Right renal pelvis (tissue), 4 donors: ENCODE measurements at places on chromosomes 6 and 20.

DNA sequence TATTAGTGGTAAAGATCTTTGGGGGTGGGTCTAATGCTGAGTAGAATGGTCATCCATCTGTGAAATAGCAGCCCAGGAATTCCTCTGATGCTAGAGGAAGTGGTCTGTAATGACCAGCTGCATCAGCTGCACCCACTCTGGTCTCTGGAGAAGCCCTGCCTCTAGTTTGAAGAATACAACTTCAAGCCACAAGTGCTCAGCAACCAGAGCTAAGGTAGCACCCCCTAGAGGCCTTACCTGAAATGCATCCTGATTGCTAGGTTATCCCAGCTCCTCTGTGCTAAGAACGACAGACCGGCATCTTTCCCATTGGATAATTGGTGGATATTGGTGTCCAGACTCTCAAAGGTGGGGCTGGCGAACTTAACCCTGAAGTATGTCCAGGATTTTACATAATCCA, 58.2 kb downstream of the DNAH8 start:
- no peak for DNase-seq

DNA sequence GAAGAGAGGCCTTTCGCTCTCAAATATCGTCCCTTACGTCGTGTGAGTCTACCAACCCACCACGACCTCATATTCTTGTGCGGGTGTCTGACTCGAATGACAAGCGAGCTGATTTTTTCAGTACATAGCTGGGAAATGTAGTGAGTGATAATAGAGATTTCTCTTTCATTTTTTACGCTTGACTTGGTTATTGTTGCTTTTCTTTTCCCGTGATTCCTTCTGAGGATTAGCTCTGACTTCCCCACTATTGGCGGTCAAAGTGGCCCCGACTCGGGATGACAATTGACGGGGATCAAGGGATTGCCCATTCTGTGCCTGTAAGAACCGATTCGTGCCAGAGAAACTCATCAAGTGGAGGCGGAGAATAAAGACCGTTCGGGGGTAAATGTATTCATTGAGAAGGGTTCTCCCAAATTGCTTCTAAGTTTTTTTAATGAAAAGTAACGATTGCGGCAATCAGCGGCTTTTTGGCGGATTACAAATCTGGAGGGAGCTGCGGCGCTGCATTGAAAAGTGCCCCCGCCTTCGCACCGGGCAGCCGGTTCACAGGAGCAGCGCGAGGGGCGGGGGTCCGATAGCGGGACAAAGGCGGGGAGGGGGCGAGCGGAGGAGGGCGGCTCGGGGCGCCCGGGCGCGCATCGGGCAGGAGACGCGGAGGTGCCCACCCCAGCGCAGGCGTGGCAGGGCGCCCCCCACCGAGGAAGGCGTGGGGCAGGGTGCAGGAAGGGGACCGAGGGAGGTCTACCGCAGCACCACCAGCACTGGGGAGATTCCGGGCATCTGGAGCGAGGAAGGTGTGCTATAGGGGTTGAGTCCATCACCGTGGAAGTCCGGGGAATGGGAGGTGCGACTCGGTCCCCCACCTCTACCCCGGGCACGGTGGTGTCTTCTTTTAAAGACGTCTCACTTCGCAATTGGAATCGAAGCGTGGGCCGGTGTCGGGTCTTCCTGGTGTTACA, 44.5 kb upstream of the OSTM1 start:
- DNase-seq = no peak

DNA sequence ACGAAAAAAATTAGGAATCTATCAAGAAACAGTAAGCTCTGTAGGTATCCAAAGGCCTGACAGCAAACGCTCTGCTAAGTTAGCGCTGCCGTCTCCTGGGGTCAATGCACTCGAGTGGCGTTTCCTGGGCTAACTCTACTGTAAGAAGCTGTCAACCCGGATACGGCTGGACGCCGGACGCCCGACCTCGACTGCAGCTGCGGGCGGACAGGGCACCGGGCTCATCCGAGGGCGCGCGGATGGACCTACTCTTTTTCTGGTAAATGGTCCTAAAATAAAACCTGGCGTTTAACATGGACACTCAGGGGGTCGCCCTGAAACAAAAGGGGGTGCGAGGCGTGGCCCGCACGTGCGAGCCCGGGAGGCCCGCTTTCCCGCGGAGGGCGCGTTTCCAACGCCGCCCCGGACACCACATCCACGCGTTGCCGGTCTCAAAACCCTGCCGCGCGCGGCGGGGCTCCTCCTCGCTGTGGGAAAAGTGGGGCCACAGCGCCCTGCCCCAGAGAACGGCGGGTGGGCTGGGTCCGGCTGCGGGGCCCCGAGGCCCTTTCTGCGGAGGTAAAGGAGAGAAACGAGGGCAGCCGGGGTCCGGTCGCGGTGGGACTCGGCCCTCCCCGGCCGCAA, 537 bp downstream of the TCP1 start:
- DNase-seq = peak; percentile 30

DNA sequence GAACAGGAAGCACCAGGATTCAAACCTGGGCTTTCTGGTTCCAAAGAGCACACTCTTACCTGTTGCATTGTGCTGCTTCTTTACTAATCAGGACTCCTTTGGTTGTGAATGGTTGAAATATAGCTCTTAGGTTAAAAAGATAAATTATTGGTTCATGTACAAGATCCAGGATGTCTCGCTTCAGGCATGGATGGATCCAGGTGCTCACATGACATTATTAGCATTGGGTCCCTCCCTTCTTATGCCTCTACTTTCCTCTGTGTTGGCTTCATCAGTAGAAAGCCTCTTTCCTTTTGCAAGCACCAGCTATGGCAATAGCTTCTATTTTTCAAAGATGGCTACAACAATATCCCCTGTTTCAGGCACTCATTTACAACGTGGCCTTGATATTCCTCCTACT, 217.7 kb upstream of the SULF2 start:
- no peak for DNase-seq

GRCh38 chr6:73139681-73140383, 85.5 kb downstream of the KHDC1L start:
- no peak for DNase-seq
